ENCODE measurements at places on chromosomes 7 and 10. TPM values are rescaled to one million over a fixed set of nuclear protein-coding genes. Genes with fewer than 3 reads are reported as not detected.
A peak's percentile ranks its signal among the peaks of the same experiment; 100 is the strongest.

Gene ACBD7
- total RNA-seq = 0.99 TPM

DNA sequence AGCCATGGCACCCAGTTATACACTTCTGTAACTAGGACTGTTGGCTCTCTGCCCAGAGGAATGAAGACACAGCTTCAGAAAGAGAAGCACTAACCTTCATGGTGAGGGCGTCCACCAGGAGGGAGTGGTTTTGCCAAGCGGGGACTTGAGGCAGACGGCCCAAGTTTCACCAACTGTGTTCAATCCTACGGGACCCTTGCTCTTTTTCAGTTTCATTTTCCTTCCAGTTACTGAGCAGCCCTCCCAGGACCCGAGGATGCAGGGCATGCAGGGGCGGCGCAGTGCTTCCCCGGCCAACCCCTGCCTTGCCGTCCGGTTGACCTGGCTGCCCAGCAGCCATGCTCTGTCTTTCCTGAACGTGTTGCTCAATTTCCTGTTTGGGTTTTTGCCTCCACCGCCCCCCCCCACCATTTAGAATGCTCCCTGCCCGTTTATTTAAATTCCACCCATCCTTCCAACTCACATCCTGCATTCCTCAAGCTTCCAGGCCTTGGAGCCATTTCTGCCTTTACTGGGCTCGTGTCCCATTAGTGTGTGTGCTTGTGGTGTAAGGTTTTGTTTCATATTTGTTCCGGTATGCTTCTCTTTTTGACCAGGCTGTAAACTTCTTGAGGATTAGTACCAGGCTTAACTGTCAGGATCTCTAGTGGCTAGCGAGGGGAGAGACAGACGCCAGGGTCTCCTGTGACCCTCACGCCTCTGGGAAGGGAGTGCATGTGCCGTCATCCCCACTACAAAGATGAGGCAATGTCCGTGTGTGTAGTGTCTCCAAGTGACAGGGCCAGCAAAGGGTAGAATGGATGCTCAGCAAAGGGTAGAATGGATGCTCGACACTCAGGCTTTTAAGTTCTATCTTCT is 31.6 kb downstream of the IL15RA start:
- DNase-seq = peak; percentile 78

Gene FOXL3
- total RNA-seq = not detected

Gene GPR26
- total RNA-seq = not detected

GRCh38 chr7:126449611-126450268 is 803.0 kb downstream of the GRM8 start:
- DNase-seq = no peak

GRCh38 chr7:9958486-9958885 is 1015.2 kb upstream of the PHF14 start:
- DNase-seq = peak; percentile 6

GRCh38 chr7:104943502-104944343 is 70.3 kb upstream of the KMT2E start:
- peak; percentile 60 for DNase-seq
